ENCODE measurements at places on chromosomes 7 and 10.

DNA sequence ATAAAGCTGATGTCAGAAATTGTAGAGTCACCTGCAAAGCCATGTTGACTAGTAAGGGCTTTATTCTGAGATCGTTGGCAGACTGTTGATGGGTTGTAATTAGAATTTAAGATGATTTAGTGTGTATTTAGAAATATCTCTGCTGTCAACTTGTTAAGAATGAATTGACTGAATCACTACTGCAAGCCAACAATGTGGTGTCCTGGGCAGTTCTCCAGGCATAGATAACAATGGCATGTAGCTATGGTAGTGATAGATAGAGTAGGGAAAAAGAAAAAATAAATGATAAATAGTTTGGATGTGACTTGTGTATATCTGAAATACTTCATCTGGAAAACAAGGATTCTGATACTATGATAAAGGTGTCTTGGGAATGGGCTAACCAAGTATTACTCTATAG lies 640.2 kb downstream of the ARL4A start:
- no peak for DNase-seq

- no peak for DNase-seq
Measured at GRCh38 chr7:30200591-30200990, 65.8 kb downstream of the MTURN start.

GRCh38 chr7:74345970-74346369 lies 56.8 kb downstream of the CLIP2 start:
- no peak for DNase-seq

- no peak for DNase-seq
Measured at GRCh38 chr7:28075674-28076358, 104.8 kb downstream of the JAZF1 start.

GRCh38 chr10:125169915-125170314 lies 9.6 kb upstream of the CTBP2 start:
- no peak for DNase-seq

DNA sequence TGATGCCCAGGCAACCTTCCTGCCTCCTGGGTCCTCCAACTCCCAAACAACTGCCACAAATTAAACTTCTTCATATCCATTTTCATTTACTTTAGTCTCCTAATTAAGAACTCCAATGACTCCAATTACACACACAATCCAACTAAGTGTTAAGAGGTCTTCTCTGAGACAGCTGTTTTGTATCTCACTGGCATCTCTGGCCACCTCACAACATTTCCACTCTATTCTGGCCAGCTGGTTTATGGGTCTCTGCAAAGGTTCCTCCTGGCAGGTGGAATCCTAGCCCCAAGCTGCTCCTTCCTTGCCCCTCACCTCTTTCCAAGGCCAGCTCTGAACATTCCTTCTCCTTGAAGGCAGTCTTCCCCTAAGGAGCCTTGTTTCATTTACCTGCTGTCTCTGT lies 123.1 kb upstream of the HPS1 start:
- no peak for DNase-seq

DNA sequence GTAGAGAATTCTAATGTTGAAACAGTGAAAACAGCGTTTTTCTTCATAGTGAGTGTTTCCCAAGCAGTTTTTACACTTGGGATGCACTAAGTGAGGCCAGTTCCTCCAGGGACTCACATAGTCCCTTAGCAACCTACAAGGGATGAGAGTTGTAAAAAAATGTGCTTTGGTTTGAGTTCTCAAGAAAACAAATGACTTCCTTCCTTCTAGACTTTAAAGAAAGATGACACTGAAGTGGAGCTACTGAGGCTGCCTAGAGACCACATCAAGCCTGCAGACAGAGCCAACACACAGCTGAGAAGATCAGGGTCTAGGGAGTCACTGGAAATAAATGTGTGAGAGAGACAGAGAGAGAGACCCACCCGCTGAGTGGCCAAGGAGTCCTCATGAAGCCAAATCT lies 264.4 kb downstream of the TNS3 start:
- no peak for DNase-seq
